Activated CD8-positive, alpha-beta memory T cell treated with anti-CD3 and anti-CD28 coated beads for 4 hours (primary cell): ENCODE measurements at places on chromosomes 12 and 14.

DNA sequence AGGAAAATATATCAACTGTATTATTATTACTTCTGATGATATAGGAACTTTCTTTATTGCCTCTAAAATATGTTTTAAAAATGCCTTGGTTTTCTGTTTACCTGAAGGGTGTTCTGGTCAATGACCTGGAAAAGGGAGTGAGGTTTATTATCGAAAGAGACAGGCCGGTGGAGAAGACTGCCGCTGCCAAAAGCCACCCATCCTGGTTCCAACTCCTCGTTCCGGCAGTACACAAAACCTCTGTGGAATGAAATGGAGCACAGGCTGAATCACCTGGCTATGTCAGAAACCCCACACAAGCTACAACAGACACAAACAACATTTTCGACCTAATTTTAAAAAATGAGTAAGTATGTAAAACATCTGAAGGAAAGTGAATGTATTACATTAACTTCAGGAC, 73.6 kb downstream of the HECTD4 start:
- DNase-seq = no peak

DNA sequence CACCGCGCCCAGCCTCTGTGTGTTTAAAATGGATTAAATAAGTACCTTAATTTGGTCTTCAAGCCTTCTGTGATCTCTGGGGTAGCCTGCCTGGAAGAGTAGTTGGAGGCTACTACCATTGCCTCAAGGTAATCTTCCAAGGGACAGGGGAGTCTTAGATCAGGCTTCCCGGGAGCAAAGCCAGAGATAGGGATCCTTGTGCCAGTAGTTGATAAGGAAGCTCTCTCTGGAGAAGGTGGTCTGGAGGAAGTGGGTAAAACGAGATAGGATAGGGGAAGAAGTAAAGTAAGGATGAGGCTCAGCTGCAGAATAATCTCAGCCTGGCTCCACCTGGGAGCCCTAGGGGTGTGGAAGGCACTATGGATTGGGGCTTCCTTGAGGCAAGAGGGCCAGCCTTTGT, 38.5 kb downstream of the FOS start:
- DNase-seq = no peak

GRCh38 chr12:64580681-64581080, 29.6 kb upstream of the RASSF3 start:
- DNase-seq = no peak

DNA sequence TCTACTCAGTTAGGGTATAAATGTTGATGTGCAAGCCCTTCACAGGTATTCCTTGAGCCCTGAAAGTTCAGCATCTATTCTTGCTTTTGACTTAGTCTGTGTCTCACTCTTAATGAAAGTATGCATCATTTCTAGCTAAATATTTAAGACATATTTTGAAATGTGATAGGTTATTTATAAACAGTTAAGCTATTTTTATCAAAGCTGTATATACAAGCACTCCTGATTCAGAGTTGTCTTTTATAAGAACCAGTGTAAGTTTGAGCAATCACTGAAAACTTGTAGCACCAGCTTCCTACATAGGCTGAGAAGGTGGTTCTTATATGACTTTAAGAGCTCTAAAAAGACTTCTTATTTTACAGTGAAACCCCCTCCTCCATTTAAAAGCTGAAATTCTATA, 98.6 kb downstream of the MYF5 start:
- no peak for DNase-seq

- DNase-seq = no peak
Observed at GRCh38 chr14:95877633-95878032, 1.0 kb downstream of the TUNAR start.

DNA sequence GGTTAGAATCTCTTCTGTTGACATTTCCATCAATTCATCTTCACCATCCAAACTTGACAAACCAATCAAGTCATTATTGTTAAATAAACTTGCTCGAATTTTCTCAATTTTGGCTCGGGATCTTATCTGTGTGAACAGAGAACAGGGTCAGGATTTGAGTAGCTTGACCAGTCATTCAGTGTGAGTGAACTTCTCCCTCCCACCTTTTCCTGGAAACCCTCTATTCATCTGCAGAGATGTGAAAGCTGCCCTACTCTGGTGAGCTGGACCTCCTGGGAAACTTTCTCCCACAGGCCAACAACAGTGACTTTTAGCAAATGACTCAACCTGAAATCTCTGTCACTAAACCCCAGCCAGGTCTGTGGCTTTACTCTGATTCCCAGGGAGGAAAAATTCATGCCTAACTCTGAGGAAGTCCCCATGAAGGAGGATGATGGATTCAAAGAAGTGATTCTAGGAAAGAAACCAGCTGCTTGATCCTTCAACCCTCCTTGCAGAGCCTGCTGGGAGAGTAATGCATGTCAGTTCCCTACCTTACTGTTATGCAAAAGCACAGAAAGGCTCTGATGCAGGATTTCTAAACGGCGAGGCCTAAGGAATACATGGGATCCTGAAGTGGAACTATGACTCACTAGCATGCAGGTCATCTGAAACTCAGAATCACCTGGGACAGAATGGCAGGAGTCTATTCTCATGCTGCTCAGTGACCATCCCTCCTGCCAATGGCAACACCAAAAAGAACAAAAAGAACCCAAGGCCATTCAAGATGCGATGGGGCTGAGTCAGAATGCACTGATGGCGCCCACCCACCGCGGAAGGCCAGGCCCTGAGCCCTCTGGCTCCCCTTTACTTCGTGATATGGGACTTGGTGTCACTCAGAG, 58.0 kb downstream of the TRAFD1 start:
- no peak for DNase-seq
